ENCODE measurements at places on chromosomes 6 and 20.

GRCh38 chr6:111154981-111155380, 67.7 kb downstream of the SLC16A10 start:
- DNase-seq: no peak

DNA sequence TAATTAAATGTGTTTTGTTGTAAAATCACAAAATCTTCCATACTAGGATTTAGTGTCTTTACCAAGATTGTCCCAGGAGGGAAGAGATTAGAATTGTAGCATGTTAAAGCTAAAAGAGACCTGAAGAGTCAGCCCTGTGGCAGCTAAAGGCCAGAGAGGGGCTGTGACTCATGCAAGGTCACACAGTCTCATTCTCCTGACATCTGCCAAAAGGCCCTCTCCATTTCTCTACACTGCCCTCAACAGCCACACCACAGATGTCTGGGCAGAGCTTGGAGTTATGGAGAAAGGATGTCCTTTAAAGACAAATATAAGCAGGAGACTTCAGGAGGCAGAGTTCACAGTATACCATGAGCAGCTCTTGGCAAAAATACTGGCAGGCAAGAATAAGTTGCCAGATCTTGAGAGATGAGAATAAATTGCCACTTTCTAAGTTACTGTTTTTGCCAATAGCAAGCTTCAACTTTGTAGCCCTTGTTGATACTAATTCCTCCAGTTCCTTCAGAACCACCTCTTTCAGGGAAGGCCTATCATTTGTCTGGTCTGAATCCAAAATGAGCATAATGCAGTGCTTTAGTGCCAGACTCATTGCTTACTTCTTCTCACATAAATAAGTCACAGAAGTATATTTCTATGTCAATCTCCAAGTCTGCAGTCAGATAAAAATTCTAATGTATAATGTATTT, 41.7 kb downstream of the AKIRIN2 start:
- no peak for DNase-seq

DNA sequence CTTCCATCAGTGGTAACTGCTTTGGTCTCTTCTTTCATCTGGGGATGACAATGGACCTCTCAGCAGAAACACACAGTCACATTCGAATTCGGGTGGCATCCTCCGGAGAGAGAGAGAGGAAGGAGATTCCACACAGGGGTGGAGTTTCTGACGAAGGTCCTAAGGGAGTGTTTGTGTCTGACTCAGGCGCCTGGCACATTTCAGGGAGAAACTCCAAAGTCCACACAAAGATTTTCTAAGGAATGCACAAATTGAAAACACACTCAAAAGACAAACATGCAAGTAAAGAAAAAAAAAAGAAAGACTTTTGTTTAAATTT, 6.1 kb downstream of the EDN1 start:
- DNase-seq: no peak

- DNase-seq: no peak
These were observed 208.4 kb upstream of the CNR1 start for GRCh38 chr6:88374553-88374952.

- peak; percentile 29 for DNase-seq
These were observed 15.7 kb upstream of the CD93 start for GRCh38 chr20:23101696-23102406.

- no peak for DNase-seq
These were observed 76.6 kb downstream of the F13A1 start for GRCh38 chr6:6243846-6244245.

- peak; percentile 79 for DNase-seq
These were observed 112.0 kb upstream of the COL21A1 start for GRCh38 chr6:56359201-56359899.

DNA sequence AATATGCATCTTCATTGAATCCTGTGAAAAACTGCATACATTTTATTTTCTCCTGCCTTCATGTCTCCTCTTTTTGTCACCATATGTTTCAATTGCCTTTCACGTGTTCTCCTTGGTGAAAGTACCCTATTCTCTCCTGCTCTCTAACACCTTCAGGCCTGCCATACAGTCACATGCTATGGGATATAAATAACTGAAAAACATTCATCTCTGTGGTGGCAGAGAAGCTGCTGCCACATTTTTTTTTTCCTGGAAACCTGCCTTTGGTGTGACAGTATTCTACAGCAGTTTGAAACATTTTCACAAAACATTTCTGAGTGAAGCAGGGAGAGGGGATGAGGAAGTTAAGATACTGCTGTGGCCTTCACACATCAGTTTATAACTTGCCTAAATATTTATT, 44.8 kb upstream of the FBXL4 start:
- no peak for DNase-seq

- DNase-seq: no peak
These were observed 49.1 kb downstream of the ISM1 start for GRCh38 chr20:13270211-13270610.

- no peak for DNase-seq
These were observed 172.4 kb downstream of the PLCB4 start for GRCh38 chr20:9241232-9241692.

GRCh38 chr20:10580700-10581099, 93.1 kb downstream of the JAG1 start:
- DNase-seq: no peak

GRCh38 chr6:158255275-158255988, 56.8 kb upstream of the TULP4 start:
- DNase-seq: no peak

GRCh38 chr6:134034478-134034877, 17.9 kb downstream of the SLC2A12 start:
- no peak for DNase-seq

DNA sequence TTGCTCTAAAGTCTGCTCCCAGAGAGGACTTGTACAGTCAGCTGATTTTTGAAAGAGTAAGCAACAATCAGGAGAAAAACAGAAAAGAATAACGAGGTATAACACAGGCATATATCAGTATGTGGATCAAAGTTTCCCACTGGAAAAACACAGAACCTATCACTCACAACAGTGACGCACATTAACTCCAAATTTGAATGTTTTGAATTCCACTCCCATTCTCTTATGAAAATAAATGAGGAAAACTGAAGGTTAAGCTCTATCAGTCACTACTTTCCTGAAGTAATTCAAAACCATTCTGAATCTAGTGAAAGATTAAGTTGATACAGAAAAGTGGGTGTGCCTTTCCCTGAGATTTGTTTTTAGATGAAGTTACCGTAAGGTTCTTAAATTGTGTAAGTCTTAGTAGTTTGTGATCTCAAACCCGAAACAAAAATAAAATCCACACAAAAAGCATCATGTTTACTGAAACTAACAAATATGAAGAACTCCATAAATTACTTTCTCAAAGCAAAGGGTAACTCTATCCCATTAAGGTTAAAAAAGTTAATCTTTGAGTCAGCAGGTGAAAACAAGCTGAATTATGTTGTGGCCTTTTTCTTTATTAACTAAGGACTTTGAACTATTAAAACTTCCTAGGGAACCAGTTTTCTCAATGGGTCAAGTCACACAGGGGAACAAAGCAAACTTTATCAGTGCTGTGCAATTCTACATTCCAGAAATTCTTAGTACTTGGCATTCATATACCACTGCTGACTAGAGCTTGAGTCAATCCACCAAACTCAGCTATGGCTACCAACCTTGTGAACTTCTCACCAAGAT, 115.7 kb downstream of the OGFRL1 start:
- DNase-seq: no peak

DNA sequence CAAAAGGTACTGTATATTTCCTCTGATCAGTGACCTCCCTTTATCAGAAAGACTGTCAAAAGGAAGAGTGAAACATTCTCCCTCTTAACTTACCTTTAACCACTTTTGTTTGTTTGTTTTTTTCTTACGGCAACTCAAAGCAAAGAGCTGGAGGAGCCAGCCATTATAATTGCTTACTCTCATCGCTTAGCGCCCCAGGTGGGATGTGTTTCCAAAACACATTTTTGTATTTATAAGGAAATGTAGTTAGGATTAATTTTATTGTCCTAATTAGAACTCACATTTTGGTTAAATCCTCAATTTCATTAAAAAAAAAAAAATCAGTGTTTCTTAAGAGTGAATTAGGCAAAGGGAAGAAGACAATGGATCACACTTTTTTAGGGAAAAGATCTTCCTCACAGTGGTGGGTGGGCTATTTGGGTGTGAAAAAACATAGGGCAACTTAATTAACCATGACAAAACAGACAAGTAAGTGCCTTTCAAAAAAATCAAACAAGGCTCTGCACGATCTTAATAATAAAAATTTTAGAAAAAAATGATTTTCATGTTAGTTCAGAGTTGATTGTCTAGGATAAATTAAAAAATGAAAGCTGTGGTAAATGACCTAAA, 1.2 kb upstream of the PHACTR2 start:
- DNase-seq: no peak

DNA sequence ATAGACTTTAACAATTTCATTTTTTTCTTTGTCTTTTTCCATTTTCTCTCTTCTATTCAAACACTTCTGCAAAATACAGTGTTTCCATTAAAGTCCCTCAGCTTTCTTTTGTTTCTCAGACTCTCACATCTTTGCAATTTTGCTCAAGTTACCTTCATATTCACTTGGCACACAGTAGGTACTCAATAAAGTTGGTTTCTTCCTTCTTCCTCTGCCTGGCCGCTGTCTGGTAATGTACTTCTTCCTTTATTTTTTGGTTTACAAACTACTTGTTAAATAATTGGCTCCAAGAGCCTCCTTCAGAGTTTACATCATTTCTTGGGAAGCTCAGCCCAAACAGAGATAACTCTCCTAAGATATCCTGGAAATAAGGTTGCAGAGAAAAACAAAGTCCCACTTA, 81.1 kb downstream of the GJA10 start:
- no peak for DNase-seq

GRCh38 chr20:15346657-15347280, 1009.4 kb upstream of the FLRT3 start:
- no peak for DNase-seq

- no peak for DNase-seq
These were observed 169.0 kb downstream of the SMOC2 start for GRCh38 chr6:168609914-168610490.

DNA sequence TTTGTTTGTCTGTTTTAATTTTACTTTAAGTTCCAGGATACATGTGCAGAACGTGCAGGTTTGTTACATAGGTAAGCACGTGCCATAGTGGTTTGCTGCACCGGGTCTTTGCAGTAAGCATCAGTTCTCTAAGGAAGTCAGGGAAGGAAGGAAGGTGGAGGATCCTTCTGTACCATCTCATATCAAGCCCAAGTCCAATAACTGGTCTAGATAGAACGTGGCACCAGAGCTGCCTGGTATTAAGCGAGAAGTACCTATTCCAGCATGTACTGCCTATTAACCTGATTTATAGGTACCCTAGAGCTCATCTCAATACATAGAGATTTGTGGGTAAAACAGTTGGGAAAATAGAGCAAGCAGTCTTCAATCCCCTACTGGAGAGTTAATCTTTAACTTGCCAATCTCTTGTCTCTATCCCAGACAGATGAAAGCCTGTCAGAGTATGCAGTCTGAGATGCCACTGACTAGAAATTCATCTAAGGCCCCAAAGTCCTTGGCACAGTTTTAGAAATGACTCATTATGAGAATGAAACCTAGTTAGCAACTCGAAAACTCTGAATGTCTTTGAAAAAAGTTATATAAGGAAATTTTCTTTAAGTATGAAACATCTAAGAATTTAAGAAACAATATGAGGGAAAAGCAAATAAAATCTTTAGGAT, 144.9 kb downstream of the TFAP2A start:
- no peak for DNase-seq

GRCh38 chr20:22303523-22303922, 280.8 kb downstream of the FOXA2 start:
- DNase-seq: peak; percentile 0

- no peak for DNase-seq
These were observed 401.8 kb downstream of the PHF3 start for GRCh38 chr6:64037427-64037826.

- no peak for DNase-seq
These were observed 391.8 kb downstream of the CDH4 start for GRCh38 chr20:61643656-61644377.

- no peak for DNase-seq
These were observed 57.5 kb upstream of the ADGRF5 start for GRCh38 chr6:46979206-46979605.

GRCh38 chr6:41597246-41598000, 40.8 kb upstream of the MDFI start:
- no peak for DNase-seq

GRCh38 chr6:28910901-28911690, 12.7 kb downstream of the TRIM27 start:
- DNase-seq: peak; percentile 53

DNA sequence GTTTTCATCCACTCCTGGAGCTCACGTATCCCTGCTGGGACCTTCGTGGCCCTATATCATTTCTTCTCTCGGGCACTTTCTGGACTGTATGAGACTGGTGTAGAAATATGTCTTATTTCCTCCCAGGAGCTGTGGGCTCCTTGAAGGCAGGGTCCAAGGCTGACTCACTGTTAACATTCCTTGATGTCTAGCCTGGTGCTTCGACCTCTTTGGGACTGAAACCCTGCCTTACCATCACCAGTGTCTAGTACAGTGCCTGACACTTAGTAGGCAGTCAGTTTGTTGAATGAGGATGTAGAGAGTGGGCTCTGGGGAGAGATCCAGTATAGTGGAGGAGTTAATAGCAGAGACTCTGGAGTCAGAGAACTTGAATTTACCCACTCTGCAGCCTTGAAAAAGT, 23.6 kb downstream of the POFUT1 start:
- no peak for DNase-seq

- DNase-seq: no peak
These were observed 3.2 kb downstream of the PNPLA1 start for GRCh38 chr6:36273067-36273466.

DNA sequence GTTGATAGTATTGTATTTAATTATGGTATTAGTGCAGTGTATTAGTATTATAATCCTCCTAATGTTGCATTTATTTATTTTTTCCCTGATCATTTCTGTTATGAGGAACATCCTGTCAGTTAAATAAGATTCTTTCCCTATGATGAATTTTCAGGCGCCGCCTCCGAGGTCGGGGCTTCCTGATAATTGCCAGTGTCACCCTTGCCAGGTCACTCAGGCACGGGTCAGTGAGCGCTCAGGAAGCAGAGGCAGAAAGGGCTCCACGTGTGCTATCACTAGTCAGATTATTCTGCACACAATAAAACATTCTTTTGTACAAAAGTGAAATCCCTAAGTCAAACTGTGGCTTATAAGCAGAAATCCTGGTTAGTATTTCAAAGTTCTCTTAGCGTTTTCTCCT, 64.8 kb downstream of the TSHZ2 start:
- no peak for DNase-seq

DNA sequence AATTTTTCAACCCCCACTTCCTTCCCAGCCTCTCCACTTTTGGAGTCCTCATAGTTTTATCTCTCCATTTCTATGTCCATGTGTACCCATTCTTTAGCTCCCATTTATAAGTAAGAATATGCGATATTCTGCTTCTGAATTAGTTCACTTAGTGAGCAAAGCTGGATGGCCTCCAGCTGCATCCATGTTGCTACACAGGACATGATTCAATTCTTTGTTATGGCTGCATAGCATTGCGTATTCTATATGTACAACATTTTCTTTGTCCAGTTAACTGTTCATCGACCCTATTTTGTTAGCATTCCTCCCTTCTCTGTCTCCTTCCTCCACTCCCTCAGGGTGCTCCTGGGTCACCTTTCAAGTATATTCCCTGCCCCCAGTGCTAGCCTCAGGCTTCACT, 210.0 kb upstream of the SSTR4 start:
- DNase-seq: no peak
